ENCODE measurements at places on chromosomes 2 and 18.
A peak's percentile ranks its signal among the peaks of the same experiment; 100 is the strongest.

- peak; percentile 32 for DNase-seq
Measured at GRCh38 chr2:132670496-132671150, 618 bp upstream of the LYPD1 start.

GRCh38 chr2:25790074-25790790 is 88.1 kb downstream of the ASXL2 start:
- no peak for DNase-seq

- no peak for DNase-seq
Measured at GRCh38 chr2:201126308-201127151, 10.6 kb downstream of the CFLAR start.

GRCh38 chr2:58992062-58992706 is 751.1 kb upstream of the FANCL start:
- DNase-seq, result no peak

DNA sequence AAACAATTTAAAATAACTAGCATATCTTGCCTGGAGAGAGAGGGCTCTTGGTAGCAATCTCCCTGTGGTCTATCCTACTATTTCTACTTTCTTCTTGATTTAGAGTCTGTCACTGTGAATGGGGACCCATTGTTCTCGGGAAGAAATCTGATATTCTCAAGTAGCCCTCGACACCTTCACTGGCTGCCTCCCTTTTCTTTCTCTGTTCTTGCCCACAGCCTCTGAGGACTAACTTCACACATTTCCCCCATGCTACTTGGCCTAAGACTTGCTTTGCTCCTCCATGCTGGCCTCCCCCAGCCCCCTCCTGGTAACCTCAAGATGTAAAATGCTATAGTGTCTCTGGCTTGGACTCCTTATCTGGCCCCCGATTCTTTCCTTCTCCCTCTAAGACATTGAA is 58.8 kb upstream of the NT5C1B start:
- DNase-seq, result no peak

DNA sequence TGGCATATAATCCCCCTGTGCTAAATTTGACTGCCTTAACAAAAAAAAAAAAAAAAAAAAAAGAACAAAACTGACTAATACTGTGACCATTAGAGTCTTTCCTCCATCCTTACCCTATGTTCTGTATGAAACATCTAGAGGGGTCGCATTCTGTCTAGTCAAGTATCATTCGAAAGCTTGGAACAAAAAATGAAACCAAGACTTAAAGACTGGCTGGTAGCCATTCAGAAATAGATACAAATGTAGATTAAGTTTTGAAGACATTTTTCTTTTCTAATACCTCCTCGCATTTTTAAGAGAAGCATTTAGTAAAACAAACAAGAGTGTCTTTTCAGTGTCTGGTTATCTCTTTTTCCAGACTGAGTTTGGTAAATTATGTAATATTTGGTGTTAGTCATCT is 66.7 kb downstream of the SPATS2L start:
- DNase-seq, result no peak

DNA sequence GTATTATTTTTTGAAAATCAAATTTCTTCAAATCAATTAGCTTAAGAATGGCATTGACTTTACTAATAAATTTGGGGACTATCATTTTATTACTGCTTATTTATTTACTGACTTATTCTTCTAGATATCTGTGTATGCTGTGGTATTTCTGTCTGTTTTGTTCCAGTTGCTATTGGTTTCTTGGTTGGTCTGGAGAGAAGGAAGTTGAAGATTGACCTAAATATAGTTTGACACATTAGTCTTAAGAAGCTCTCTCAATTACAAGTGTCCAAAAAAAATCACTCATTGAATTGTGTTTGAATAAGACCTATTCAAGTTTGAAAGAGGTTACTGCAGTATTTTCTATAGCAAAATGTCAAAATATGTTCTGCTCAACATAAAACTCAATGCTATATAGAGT is 153.3 kb upstream of the KYNU start:
- no peak for DNase-seq

DNA sequence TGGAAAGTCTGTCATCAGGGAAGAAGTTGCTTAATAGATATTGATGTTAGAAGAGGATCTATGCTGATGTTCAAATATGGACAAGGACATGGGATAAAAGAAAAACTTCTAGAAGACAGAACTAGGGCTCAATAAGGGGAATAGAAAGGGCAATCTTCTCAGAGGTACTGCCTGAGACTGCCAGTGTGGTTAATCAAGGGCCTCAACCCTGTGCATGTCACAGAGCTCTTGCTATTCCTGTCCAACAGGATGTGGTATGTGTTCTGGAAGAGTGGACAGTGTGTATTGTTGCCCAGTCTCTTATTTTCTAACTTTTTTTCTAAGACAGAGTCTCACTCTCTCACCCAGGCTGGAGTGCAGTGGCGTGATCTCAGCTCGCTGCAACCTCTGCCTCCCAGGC is 27.8 kb upstream of the RNF125 start:
- no peak for DNase-seq

GRCh38 chr2:221649051-221649775 is 77.1 kb upstream of the EPHA4 start:
- DNase-seq, result peak; percentile 68

- no peak for DNase-seq
Measured at GRCh38 chr2:232147440-232148077, 186.0 kb downstream of the DIS3L2 start.

DNA sequence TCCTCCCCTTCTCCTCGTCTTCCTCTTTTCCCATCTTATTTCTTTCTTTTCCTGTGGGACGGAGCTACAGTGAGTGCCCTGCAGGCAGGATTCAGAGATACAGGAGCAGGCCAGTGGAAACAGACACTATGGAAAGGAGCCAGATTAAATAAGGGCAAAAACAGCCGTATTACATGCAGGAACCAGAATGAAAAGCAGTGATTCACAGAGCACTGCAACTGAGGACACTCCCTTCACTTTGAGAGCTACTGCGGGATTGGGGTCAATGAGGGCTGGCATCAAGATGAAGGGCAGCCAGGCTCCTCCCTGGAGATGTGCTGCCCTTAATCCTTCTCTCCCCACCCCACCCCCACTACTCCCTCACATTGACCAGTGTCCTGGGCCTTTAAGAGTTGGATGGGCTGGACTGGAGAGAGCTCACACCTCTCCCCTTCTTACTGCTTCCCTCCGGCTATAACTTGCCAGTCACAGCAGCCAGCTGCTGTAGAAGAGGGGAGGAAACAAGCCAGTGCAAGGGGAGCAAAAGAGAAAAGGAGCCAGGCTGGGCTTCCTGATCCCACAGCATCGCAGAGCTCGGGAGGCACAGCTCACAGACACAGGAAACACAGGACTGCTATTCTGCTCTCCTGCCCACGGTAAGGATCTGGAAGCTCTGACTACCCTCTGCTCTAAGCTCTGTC is at the start of gene PLCD4:
TSS of gene PLCD4 (plus strand) at position 464 of the 680 bp plus-strand sequence. CDS start 7,841 bp downstream, outside the sequence.
- no peak for DNase-seq

DNA sequence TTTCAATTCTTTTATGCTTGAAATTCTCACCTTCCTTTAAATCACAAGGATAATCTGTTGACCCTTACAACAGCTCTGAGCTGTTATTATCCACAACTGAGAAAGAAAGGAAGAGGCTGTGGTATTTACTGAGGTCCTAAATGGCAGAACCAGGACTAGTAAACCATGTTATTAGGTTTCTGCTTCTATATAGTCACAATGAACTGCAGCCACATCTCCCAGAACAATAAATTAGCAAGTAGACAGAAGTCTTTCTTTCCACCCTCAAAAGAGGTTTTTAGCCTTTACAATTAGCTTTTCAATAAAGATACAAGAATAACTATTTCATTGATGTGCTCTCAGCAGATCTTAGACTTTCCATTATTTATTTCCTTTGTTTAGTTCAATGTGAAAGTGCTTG is 374.2 kb downstream of the NRXN1 start:
- DNase-seq, result no peak

GRCh38 chr18:35326695-35327387 is 17.4 kb downstream of the ZNF24 start:
- no peak for DNase-seq

GRCh38 chr18:9466846-9467245 is 8.5 kb upstream of the RALBP1 start:
- DNase-seq, result no peak

DNA sequence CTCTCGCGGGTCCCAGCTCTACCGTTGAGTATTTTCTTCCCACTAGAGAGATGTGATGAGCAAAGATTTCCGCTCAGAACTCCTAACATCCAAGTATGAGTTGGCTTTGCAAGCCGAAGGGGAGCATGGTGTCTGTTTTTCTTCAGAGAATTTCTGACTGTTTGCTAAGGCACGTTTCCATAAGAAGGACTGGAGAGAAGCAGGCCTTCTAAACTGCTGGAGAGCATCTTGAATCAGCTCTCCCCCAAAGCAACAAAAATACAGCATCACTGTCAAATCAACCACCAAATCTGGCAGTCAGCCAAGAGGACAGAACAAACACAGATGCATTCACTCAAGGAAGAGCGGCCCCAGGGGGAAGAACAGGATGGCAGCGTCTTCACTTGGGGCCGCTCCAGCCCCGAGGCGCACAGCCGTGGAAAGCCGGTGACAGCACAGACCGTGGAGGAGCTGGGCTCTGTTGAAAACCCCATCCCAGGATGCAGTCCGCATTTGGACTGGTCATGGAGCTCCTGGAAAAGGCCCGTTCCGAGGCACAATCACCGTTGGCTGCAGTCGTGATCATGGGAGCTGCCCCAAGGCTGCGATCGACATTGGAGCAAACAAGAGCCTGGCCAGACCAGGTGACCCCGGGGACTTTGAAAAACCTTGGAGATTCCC is 101.4 kb downstream of the NFATC1 start:
- no peak for DNase-seq

- no peak for DNase-seq
Measured at GRCh38 chr18:64851726-64852125, 702.8 kb upstream of the LINC00305 start.

GRCh38 chr2:235725016-235725489 is 231.2 kb downstream of the AGAP1 start:
- peak; percentile 38 for DNase-seq

GRCh38 chr2:190984595-190984994 is 29.4 kb downstream of the STAT1 start:
- no peak for DNase-seq

GRCh38 chr18:3998698-3999333 is 456.3 kb downstream of the DLGAP1 start:
- DNase-seq, result peak; percentile 2

DNA sequence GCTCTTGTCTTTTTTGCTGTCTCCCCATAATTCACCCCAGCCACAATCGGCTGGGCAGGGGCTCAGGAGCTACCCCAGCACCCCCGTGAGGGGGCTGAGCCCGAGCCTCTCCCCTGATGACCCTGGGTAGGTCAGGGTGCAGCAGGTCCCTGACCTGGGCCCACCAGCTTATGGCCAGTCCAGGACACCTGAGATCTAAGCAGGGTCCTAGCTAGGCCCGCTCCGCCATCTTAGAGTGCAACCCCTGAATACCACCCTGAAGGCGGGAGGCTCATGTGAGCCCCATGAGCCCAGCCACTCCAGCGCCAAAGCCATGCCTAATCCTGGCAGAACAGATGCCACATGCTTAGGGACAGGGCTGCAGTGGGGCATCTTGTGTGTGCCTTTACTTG is 16.2 kb downstream of the STK25 start:
- no peak for DNase-seq

- DNase-seq, result no peak
Measured at GRCh38 chr18:57427429-57428201, 7.6 kb upstream of the ONECUT2 start.

DNA sequence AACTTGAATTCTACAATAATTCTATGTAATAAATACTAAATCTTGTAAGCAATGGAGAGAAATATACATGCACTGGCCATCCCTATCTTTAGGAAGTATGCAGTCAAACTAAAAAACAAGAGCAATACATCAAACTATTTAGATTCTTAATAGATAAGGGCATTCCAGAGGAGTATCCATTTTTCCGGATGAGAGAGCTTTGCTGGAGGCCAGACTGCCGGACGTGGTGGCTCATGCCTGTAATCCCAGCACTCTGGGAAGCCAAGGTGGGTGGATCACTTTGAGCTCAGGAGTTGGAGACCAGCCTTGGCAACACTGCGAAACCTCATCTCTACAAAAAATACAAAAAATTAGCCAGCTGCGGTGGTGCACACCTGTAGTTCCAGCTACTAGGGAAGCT is 60.8 kb downstream of the KIF5C start:
- DNase-seq, result no peak

DNA sequence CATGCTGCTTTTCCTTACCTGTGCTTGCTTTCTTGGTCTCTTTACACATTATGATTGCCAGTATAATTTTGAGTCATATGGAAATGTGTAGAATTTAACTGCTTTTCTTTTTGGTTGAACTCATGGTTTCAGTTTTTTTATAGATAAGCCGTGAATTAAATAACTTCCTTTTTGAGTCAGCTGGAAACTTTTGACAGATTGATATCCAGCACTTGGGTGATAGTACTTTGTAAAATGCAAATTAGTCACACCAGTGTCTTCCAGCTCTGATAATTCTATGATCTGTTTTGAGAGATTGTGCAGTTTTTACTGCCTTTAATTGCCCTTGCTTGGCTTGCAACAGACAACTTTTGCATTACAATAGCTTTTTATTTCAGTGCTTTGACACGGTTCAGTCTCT is 86.4 kb downstream of the NCOA1 start:
- DNase-seq, result no peak

GRCh38 chr2:145741636-145742035 is 1221.7 kb upstream of the ZEB2 start:
- no peak for DNase-seq

All from SHP77 (cell line).